NAMALWA (cell line): ENCODE measurements at places on chromosomes 2 and 18.

- DNase-seq = no peak
Measured at GRCh38 chr2:83234246-83234645, 1224.8 kb downstream of the SUCLG1 start.

GRCh38 chr2:18436503-18437005 lies 123.9 kb downstream of the RDH14 start:
- DNase-seq = no peak

DNA sequence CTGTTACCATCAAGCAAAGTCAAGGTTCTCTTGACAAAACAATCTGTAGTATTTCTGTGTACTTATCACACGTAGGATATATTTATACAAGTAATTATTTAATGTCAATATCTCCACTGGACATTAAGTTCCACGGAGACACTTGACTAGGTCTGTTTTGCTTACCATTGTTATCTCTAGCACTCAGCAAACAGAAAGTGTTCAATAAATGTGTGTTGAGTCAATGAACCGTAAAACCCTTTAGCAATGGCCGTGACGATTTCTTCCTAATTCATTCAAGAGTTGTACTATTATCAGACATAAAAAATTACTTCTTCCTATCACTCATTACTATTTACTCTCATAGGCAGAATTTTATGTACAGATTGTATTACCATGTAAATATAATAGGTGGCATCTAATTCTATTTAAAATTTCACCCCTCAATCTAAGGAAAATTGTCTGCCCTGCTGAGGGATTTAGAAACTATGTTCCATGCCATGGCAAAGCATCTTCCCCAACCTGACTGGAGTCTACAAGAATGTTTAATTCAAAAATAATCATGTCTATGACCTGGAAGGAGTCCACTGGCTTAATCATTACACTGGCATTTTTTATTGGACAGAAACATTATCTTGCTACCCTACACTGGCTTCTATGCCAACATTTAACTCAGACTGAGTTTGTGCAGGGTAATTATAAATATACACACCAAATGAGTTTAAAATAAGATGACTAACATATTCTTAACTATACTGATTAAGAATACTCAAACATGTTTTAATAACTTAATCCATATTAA lies 301.9 kb downstream of the ZEB2 start:
- no peak for DNase-seq

DNA sequence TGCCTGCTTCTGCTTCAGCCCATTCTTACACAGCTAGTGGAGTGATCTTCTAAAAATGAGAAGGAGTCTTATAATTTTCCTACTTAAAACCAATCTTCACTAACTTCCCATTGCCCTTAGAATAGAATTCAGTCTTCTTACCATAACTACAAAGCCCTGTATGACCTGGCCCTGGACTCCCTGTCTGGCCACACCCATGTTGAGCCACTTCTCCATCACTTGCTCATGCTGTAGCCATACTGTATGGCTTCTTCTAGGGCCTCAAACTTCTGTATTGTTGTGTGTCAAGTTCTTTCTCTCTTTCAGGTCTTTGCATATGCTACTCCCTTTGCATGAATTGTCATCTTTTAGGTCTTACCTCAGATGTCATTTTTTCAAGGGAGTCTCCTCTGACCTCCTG lies 11.2 kb downstream of the DGUOK start:
- DNase-seq = no peak

- no peak for DNase-seq
Measured at GRCh38 chr2:188628989-188629752, 337.5 kb downstream of the GULP1 start.

DNA sequence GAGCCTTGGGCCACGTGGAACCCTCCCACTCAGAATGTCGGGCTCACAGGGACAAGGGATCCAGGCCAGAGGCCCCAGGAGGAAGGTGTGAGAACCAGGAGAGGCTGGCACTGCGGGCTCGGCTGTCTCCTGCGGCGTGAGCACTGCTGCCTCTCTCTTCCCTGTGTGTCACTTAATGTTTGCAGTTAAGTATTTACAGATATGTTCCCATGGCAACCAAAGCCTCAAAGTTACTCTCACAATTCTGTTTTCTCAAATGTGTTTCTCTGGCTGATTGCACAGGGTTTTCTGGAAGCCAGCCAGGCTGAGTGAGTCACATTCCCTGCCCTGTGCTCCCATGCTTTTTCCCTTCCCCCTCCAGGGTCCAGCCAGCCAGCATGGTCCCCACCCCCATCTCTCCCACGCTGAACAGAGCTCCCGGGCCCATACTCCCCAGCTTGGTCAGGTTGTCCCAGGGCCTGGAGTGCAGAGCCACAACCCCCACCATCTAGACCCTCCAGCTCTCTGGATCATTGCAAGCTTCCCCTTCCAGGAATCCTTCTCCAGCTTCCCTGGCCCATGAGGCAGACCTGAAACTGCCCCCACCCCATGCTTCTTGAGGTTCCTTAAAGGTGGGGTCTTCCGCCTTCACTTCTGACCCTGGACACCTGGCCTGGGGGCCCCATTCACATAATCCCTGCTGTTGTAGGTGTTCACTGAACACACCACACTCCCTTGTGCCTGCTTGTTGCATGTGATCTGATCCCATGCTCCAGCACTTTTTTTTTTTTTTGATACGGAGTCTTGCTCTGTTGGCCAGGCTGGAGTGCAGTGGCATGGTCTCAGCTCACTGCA lies 265.9 kb downstream of the CELF4 start:
- peak; percentile 38 for DNase-seq

DNA sequence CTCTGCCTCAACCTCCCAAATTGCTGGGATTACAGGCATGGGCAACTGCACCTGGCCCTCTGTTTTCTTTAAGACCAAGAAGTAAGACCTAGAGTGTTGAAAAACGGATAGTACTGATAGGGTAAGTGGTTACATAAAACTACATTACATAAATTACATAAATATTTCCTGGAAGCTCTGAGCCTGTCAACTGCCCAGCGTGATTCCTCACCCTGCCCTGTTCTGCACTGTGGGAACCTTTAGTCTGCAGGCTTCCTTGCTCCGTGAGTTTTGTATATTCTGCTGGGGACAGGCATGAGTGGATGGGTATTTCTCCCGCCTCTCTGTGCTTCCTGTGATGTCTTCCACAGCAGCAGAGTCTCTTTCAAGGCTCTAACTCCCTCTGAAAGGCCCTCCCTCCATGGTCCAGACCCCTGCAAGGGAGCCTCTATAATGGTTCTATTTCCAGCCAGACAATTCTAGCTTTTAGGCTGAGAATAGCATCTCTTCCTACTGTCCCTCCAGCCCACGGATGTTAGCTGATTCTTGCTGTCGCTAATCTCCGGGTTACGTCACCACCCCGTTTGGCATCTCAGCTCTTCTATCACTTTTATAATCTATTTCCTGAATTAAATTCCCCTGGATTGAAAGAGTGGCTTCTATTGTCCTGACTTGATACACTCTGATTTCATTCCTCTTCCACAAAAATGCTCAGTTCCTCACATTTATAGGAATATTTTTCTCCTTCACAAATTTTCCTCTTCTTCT lies 49.5 kb upstream of the PLEKHM3 start:
- no peak for DNase-seq

- DNase-seq = no peak
Measured at GRCh38 chr2:86021396-86022378, 84.0 kb downstream of the POLR1A start.

- DNase-seq = no peak
Measured at GRCh38 chr2:238948765-238949641, 101.1 kb downstream of the TWIST2 start.
